Activated T-helper 2 cell treated with anti-CD3 and anti-CD28 coated beads, Interferon-gamma antibody, Interleukin-2, Interleukin-4, amounts not matched to agents 10 μg/mL and 5 μg/mL and 100 μg/mL, durations not matched to agents 14 hours and 24 hours and 36 hours (primary cell): ENCODE measurements at places on chromosomes 1 and 21. TPM values are rescaled to one million over a fixed set of nuclear protein-coding genes. Genes with fewer than 3 reads are reported as not detected.

DNA sequence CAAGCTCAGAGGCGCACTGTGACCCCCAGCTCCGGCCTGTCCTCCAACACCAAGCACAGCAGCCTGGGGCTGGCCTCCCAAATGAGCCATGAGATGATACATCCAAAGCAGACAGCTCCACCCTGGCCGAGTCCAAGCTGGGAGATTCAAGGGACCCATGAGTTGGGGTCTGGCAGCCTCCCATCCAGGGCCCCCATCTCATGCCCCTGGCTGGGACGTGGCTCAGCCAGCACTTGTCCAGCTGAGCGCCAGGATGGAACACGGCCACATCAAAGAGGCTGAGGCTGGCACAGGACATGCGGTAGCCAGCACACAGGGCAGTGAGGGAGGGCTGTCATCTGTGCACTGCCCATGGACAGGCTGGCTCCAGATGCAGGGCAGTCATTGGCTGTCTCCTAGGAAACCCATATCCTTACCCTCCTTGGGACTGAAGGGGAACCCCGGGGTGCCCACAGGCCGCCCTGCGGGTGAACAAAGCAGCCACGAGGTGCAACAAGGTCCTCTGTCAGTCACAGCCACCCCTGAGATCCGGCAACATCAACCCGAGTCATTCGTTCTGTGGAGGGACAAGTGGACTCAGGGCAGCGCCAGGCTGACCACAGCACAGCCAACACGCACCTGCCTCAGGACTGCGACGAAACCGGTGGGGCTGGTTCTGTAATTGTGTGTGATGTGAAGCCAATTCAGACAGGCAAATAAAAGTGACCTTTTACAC, 29.1 kb downstream of the SLC19A1 start:
- no peak overlapping the region for H3K27ac ChIP-seq
- no peak overlapping the region for H3K4me3 ChIP-seq
- H3K4me1 ChIP-seq = peaks cover 8% of the 10 kb centered on the region
- peaks cover 32% of the 10 kb centered on the region for H3K36me3 ChIP-seq
- no peaks in the 10 kb centered on the region for H3K27me3 ChIP-seq

GRCh38 chr1:227944931-227945890, 2.5 kb downstream of the WNT9A start:
- no peak for DNase-seq
- no peaks in the 10 kb centered on the region for H3K36me3 ChIP-seq
- peaks cover 3% of the 10 kb centered on the region for H3K4me1 ChIP-seq
- H3K27ac ChIP-seq = no peak overlapping the region
- H3K27me3 ChIP-seq = peaks cover 25% of the 10 kb centered on the region
- H3K4me3 ChIP-seq = no peak overlapping the region

DNA sequence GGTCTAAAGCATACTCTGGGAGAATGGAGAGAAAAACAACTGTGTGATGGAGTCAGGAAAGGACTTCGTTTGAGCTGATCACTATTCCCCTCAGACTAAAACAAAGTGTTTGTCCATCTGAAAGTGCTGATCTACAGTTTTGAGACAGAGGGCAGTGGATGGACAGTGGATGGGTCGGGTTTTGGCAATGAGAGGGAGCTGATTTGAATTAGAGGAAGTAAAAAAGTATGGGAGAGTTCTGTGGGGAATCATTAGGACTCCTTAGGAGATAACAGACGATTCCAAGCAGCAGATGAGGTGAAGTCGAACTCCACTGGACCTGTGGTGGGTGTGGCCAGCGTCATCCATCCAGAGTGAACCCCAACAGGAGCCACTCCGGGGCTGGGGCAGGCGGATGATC, 62.3 kb downstream of the PTGS2 start:
- no peaks in the 10 kb centered on the region for H3K36me3 ChIP-seq
- no peak overlapping the region for H3K27ac ChIP-seq
- no peak for DNase-seq
- H3K4me3 ChIP-seq = peak overlapping the region; percentile 23
- H3K4me1 ChIP-seq = peaks cover 45% of the 10 kb centered on the region

GRCh38 chr1:160187407-160187806, 3.0 kb upstream of the CASQ1 start:
- no peaks in the 10 kb centered on the region for H3K36me3 ChIP-seq
- H3K27ac ChIP-seq = no peak overlapping the region
- H3K4me3 ChIP-seq = no peak overlapping the region
- H3K4me1 ChIP-seq = no peaks in the 10 kb centered on the region
- no peak for DNase-seq

The PKLR gene
- total RNA-seq = not detected in 2 replicates

DNA sequence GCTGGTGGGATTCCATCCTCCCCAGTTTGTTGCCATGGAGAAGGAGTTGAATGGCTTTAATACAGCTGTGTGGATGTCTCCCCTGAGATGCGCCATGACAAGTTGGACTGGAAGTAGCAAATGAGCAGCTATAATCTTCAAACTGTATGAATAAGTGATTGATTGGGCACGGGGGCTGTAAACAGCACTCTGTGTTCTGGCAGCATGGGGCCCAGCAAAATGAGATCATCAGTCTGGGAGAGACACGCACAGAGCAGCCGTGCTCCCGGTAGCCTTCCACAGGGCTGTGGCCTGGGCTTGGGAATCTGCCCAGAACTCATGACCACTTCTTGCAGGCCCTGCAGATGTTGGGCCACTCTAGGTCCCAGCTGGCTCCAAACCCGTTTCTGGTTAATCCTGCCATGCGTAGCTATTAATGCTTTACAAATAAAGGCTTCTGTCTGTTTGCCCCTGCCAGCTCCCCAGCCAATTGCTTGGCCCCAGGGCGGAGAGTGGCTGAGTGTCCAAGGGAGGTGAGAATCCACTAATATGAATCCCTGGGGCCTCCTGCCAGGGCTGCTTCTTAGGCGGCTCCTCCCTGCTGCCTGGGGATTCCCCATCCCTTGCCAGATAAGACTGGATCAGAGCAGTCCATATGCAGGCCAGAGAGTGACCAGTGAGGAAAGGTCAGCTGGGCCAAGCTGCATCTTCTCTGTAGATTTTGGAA, 642.9 kb downstream of the AJAP1 start:
- no peaks in the 10 kb centered on the region for H3K36me3 ChIP-seq
- no peak overlapping the region for H3K4me3 ChIP-seq
- H3K27ac ChIP-seq = no peak overlapping the region
- H3K27me3 ChIP-seq = no peaks in the 10 kb centered on the region
- no peak for DNase-seq
- no peaks in the 10 kb centered on the region for H3K4me1 ChIP-seq
